SK-N-SH (cell line): ENCODE measurements at places on chromosomes 16 and 17.

DNA sequence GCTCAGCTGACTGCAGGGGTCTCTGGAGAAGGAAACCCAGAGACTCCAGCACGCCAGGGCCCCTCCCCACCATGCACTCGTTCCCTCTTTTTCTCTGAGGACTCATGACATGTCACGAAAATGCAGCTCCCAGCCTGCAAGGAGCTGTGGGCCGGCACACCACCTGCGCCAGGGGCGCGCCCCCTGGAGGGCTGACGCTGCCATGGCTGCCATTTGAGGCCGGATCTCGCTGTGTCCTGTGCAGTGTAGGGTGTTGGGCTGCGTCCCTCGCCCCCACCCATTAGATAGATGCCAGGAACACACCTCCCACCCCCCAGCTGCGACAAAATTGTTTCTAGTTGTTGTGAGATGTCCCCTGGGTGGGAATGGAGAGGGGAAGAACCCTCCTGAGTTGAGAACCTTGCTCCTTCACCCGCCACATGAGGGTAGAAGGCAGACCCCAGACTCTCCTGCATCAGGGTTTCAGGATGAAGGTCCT lies 8.2 kb downstream of the SYNGR2 start:
- DNase-seq = peak; percentile 90

- DNase-seq = no peak
These were observed 424.3 kb downstream of the CDH8 start for GRCh38 chr16:61611847-61612491.

- DNase-seq = no peak
These were observed 168.5 kb downstream of the CYB561 start for GRCh38 chr17:63277629-63278028.

GRCh38 chr17:78369791-78370381 lies 8.6 kb upstream of the PGS1 start:
- peak; percentile 88 for DNase-seq

DNA sequence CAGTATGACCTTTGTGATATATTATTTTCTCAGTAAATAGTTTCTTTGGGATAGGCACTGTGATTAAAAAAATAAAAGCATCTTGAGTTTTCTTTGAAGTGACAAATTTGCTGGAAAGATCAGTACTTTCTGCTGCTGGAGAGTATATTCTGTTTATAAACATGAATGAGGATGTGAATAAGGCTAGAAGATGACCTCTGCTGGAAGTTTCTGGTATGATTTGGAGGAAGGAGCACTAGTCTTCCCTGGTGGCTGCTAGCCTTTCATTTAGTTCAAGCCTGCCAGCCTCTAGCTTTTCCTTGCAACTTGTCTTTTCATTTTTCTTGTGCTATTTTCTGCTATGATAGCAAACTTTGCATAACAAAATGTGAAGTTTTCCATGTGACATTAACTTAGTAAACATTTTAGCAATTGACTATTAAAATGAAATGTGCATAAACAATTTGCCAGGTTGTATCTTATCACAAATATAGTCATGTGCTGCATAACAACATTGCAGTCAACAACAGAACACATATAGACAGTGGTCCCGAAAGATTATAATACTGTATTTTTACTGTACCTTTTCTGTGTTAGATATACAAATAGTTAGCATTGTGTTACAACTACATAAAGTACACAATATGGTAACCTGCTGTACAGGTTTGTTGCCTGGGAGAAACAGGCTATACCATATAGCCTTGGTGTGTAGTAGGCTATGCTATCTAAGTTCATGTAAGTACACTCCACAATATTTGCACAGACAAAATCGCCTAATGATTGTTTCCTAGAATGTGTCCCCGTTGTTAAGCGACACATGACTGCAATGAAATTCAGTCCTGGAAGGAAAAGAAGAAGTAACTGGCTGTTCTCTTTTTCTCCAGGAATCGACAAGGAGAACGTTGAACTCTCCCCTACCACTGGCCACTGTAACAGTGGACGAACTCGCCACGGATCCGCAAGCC lies 18.1 kb upstream of the RAB11FIP4 start:
- DNase-seq = no peak

DNA sequence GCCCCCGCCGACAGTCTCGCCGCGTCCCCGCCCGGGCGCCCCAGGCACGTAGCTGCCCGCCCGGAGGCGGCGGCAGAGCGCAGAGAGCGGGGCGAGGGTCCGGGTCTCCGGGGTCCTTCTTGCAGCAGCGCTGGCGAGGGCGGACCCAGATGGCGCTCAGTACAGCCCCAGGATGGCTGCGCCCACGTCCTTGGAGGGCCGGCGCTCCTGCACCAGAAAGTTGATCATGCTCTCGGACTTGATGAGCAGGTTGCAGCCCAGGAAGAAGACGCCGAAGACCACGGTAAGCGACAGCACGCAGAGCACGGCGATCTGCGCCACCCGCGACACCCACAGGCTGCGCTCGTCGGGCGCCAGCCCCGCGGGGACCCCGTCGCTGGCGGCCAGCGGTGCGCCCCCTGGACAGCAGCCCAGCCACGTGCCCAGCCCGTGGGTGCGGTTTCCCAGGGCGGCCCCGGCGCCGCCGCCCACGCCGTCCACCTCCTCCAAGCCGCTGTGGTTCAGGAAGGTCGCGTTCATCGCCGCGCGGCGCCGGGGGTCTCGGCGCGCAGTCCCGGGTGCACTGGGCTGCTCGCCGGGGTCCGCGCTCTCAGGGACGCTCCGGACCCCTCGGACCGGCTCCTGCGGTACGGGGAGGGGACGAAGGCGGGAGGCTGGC lies 435 bp downstream of the RPRML start:
- peak; percentile 64 for DNase-seq

GRCh38 chr16:15653227-15653626 lies 3.2 kb downstream of the NDE1 start:
- DNase-seq = no peak

DNA sequence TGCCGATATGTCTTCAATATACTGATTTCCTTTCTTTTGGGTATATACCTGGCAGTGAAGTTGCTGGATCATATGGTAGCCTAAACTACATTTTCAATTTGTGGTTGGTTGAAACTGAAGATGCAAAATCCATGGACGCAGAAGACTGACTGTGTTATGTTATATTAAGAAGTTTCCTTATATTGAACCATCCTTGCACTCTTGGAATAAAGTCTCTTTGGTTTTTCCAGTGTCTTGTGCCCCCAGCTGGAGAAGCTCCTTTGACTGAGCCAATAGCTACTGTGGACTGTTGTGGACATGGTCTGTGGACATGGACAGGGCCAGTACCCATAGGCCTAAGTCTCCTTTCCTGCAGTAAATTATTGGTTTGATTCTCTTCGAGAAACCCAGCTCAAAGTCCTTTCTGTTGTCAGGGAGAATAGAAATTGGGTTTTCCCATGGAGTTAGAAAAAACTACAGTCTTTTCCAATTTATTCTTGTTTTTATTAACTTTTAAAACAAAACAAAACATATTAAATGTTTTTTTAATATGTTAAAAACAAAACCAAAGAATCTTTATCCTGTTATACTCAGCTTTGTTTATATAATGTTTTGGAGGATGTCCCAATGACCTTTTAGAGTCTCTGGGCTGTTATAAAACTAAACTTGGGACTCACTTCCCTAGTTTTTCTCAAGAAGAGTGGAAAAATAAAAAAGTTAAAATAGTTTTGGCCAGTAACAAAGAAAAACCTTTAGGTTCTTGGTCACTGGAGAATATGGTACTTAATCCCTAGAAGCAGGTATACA lies 15.2 kb upstream of the IL34 start:
- no peak for DNase-seq

GRCh38 chr16:22272870-22273650 lies 24.1 kb upstream of the POLR3E start:
- no peak for DNase-seq

DNA sequence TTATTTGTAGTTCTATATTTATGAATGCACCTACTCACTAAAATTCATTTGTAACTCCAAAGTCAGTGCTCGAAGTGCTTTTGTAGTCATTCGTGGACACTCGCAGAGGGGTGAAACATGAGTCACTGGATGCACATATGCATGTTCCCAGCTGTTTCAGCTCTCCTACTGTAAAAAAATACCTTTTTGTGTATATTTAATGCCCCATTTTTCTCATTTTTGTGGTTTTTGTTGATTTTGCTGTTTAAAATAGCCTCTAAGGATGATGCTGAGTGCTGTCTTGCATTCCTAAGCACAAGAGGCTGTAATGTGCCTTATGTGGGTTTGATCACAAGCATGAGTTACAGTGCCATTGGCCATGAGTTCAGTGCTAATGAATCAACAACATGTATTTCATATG lies 30.6 kb downstream of the CENPV start:
- DNase-seq = no peak

- DNase-seq = no peak
These were observed 25.1 kb downstream of the CHCT1 start for GRCh38 chr17:60447375-60447774.

- peak; percentile 12 for DNase-seq
These were observed 89.8 kb upstream of the GNAO1 start for GRCh38 chr16:56101480-56101879.

DNA sequence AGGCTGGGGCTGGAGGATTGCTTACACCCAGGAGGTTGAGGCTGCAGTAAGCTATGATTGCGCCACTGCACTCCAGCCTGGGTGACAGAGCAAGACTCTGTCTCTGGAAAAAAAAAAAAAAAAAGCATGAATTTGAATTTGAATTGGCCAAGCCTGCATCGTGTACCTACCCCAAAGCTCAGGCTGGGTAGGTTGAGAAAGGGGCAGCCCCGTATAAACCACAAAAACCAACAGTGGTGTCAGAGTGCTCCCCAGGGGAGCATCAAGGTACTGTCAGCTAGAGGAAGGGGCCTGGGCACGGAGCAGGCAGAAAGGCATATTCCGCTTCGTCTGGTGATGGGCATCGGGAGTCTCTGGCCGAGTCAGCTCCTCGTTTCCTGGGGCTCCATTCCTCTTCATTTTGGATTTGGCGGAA lies 40.9 kb downstream of the RAP1GAP2 start:
- no peak for DNase-seq
